ENCODE measurements at places on chromosomes 3 and 15.

GRCh38 chr3:46659285-46659684, 34.2 kb downstream of the ALS2CL start:
- no peak overlapping the region for H3K27ac ChIP-seq
- H3K36me3 ChIP-seq = no peaks in the 10 kb centered on the region
- no peak overlapping the region for H3K4me3 ChIP-seq

DNA sequence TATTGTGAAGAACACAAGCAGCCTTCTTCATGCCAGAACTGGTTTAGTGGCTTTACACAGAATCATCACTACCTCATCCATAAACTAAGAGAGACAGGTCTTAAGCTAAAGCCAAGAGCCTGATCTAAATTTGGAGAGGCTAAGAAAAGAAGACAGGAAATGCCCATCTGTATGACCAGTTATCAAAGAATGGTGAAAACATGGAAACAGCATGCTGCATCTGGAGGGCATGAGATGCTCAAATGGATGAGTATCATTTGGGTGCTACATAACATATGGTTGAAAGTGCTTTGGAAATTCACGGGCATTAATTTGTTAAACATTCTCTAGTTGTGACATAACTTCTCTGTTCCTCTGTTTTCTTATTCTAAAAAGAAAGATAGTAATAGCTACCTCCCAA, 112.5 kb downstream of the CPNE4 start:
- no peaks in the 10 kb centered on the region for H3K4me1 ChIP-seq
- DNase-seq = no peak
- no peaks in the 10 kb centered on the region for H3K36me3 ChIP-seq

DNA sequence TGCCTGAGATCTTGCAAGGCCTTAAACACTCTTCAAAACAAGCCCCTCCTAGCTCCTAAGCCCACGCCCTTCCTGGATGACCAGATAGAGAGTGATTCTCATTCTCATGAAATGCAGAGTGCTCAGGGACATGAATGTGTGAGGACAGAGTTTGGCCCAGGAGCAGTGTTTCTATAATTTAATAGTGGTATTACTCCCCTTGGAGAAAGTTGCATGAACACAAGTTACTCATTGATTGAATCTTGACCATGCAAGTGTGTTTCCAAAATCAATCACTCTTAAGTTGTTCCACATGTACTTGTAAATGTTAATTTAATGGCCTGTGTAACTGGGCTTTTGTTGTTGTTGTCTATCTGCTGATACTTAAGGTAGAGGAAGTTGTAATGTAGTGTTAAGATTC, 181.6 kb downstream of the ADAMTSL3 start:
- no peak for DNase-seq
- no peak overlapping the region for H3K4me3 ChIP-seq
- no peaks in the 10 kb centered on the region for H3K27me3 ChIP-seq
- no peak overlapping the region for H3K27ac ChIP-seq

- peak within 1 kb of the TSS; percentile 64 for H3K4me3 ChIP-seq
- H3K4me1 ChIP-seq = no peaks in the 10 kb centered on the region
- H3K27me3 ChIP-seq = peaks cover 62% of the 10 kb centered on the region
- no peak within 1 kb of the TSS for H3K27ac ChIP-seq
These were observed at the start of gene GPR27 for GRCh38 chr3:71753701-71754609. TSS of gene GPR27 (plus strand) at chr3:71753855. CDS start at chr3:71754050, 195 bp downstream.

DNA sequence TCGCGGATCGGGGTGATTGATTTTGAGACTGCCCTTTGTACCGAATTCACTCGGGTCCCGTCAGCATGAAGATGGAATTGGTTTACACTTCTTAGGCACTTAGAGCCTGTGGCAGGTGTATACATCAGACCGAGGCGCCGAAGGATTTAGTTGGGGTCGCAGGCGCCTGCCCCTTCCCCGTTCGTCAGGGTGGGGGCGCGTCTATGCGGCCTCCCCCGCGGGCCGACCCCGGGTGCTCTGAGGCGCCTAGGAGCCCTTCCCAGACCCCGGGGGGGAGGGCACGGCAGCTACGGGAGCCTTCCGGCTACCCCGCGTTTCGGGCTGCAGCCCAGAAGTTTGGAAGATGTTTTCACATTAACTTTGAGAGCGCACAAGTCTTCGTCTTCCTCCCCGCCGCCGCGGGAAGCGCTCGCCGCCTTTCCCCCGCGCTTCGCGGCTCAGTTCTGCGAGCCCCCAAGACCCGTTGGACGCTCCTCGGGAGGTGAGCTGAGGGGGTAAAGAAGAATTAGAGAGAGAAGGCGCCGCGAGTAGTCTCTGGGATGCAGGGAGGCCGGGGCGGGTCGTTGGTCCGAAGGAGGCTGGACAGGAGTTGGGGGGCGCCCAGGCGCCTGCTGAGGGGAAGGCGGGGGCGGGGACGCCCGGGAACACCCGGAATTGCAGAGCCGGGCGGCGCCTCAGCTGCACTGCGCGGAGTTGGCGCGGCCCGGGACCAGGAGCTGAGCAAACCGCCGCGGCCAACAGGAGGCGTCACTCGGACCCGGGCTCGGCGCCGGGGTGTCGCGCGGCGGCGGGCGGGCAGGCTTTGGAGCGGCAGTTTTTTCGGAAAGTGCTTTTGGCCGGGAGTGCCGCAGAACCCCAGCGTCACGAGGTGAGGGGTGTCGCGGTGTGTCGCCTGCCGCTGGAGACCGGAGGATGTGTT, 780 bp downstream of the TIPARP start:
- H3K27ac ChIP-seq = peak overlapping the region; percentile 98
- DNase-seq = peak; percentile 74
- H3K36me3 ChIP-seq = peaks cover 6% of the 10 kb centered on the region

- no peak overlapping the region for H3K27ac ChIP-seq
- H3K36me3 ChIP-seq = no peaks in the 10 kb centered on the region
- no peaks in the 10 kb centered on the region for H3K27me3 ChIP-seq
These were observed 48.7 kb upstream of the WDR72 start for GRCh38 chr15:53808058-53808706.

- H3K27me3 ChIP-seq = no peaks in the 10 kb centered on the region
- no peak overlapping the region for H3K4me3 ChIP-seq
- no peaks in the 10 kb centered on the region for H3K36me3 ChIP-seq
- no peak for DNase-seq
These were observed 21.9 kb upstream of the OTOL1 start for GRCh38 chr3:161474741-161475140.

GRCh38 chr3:31354373-31354772, 178.4 kb upstream of the STT3B start:
- no peak overlapping the region for H3K27ac ChIP-seq
- H3K27me3 ChIP-seq = no peaks in the 10 kb centered on the region
- no peaks in the 10 kb centered on the region for H3K36me3 ChIP-seq
- no peak overlapping the region for H3K4me3 ChIP-seq

DNA sequence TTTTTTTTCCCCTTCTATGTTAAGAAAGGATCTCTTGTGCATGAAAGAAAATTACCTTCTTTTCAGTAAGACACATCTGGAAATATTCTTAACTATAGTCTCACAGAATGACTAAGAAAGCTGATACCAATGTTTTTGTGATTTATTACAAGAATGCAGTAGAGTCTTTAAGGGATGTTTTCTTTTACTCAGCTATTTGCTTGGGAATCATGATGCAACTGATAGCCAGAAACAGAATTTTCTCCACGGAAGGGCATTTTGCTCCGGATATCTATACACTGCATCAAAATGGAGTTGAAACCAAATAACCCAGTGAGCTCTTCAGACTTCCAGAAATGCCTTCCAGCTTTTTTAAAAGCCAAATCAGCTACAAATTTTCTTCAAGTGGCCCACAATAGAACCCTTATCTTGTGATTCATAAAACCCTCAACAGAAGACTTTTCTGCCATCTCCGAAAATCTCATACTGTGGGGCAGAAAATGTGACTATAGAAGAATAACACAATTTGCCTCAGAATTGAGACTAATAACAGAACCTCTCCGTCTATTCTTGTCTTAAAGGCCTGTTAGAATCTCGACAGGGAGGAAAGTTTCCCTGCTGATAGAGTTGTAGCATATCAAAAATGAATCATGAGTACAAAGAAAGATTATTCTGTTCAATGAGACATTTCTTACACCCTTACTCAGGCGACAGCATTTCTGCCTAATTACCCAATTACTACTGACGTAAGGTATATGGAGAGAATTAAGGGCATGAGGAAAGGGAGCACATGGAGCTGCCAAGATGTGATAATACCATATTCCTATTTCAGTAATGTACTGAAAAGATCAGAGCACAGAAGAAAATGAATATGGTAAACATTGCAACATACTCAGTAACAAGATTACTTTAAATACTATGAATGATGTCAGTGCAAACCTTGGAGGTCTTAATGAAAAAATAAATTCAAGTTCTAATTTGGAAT, 900.1 kb downstream of the ROBO1 start:
- no peaks in the 10 kb centered on the region for H3K4me1 ChIP-seq
- no peak for DNase-seq
- H3K36me3 ChIP-seq = no peaks in the 10 kb centered on the region
- no peak overlapping the region for H3K4me3 ChIP-seq

GRCh38 chr15:32838820-32839219, 121.0 kb downstream of the GREM1 start:
- no peaks in the 10 kb centered on the region for H3K36me3 ChIP-seq
- H3K4me1 ChIP-seq = no peaks in the 10 kb centered on the region
- H3K4me3 ChIP-seq = no peak overlapping the region

Data from lung (tissue), 17 donors.